Purkinje cell (primary cell): ENCODE measurements at places on chromosomes 4 and X. TPM values are rescaled to one million over a fixed set of nuclear protein-coding genes. Genes with fewer than 3 reads are reported as not detected.

Gene HERC5
- polyA plus RNA-seq, result 1.9 TPM in 1 of 2 replicates, not detected in the other

Gene CHRDL1
- 97.4 and 106 TPM in 2 replicates for polyA plus RNA-seq

Gene DDIT4L
- 1.8 and 2.9 TPM in 2 replicates for polyA plus RNA-seq

Gene FOXR2
- not detected in 2 replicates for polyA plus RNA-seq

Gene MXRA5
- not detected in 2 replicates for polyA plus RNA-seq

Gene SORBS2
- 0.74 and 24.5 TPM in 2 replicates for polyA plus RNA-seq

Gene NR3C2
- polyA plus RNA-seq, result 5.3 and 6.6 TPM in 2 replicates

Gene FAM184B
- 2.3 and 3.1 TPM in 2 replicates for polyA plus RNA-seq

Gene FGD1
- polyA plus RNA-seq, result 0.59 and 1.1 TPM in 2 replicates

Gene TCEAL6
- polyA plus RNA-seq, result 8.2 and 28.3 TPM in 2 replicates

Gene ZNF280C
- 1.1 and 1.5 TPM in 2 replicates for polyA plus RNA-seq

Gene TRIM2
- 184 and 195 TPM in 2 replicates for polyA plus RNA-seq

Gene PDE5A
- polyA plus RNA-seq, result 103 and 108 TPM in 2 replicates

Gene TRIML2
- polyA plus RNA-seq, result not detected in 2 replicates

Gene SSX2
- polyA plus RNA-seq, result not detected in 2 replicates
